Stimulated activated CD4-positive, alpha-beta T cell treated with anti-CD3 and anti-CD28 coated beads, TNF-alpha, amount 100 ng/mL, for 4 hours (primary cell): ENCODE measurements at places on chromosomes 3 and 15.

GRCh38 chr15:74390647-74391288 lies 23.3 kb upstream of the CYP11A1 start:
- no peak for DNase-seq

DNA sequence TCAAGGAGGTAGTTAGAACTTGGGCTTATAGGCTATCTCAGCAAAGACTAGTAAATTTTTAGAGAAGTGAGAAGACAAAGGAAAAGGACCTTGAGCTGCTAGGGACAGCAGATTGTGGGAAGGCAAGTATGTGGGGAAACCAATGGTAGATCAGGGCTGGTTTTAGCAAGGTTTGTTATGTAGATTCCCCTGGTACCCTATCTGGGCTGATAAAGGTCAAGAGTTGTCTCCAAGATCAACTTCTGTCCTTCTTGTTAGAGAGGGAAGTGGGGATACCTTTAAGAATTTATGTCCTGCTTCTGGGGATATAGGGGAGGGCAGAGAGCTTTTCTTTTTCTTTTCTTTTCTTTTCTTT lies 28.9 kb downstream of the KAT2B start:
- DNase-seq: no peak

DNA sequence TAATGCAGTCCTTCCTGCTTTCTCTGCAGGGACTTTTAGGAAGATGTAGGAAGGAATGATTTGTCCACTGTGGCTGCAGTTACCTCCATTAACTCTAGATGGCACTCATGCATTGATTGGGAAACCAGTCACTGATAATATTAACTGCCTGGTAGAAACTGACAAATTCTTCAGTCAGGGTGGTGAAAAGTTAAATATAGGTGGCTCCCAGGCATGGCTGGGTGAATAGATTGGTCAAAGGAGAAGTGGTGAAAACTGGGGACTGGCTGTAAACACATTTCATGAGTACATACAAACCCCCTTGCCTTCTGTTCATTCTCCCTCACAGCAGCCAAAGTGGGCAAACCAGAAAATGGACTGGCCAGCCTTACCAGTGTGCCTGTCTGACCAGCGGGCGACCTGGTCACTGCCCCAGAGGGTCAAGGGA lies 333.4 kb downstream of the THSD4 start:
- no peak for DNase-seq

- DNase-seq: no peak
These were observed 305.7 kb upstream of the ATP11B start for GRCh38 chr3:182487611-182488010.

GRCh38 chr3:116032176-116032575 lies 408.9 kb downstream of the GAP43 start:
- no peak for DNase-seq

DNA sequence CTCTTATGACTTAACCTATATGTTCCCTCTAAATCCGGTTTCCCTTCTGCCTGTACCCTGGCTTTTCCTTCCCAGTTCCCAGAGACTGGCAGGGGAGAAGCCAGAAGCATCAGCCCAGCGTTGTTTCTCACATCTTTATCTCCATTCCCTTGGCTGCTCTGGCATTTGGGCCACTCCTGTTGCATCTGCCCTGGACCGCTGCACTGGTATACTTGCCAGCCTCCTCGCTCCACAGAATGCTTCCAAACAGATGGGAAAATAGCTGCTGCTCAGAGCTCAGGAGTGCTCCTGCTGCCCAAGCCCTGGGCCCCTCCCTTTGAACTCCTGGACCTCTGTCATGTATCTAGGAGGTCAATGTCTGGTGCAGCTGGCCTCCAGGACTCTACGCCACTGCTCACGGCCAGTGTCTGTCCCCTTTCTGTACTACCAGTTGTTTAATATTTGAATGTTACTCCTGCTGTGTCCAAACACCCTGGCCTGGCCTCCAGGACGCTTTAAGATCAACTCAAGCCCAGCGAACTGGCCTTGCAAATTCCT lies 6.8 kb downstream of the SPINT1 start:
- DNase-seq: no peak

DNA sequence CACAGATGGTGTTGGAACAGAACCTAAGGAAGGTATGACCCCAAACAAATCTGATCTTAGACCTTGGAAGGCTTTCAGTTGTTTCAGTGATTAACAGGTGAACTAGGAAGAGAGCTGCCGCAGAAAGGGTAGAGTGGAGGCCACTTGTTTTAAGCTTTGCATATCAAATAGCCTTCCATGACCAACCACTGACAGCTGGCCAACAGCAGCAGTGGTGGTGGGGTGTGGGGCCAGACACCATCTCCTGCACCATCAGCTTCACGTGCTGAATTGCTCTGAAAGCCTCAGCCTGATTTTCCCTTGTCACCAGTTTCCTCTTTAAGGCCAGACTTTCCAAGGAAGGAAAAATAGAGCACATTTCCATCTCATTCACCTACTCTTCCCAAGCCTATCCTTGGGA lies 16.6 kb upstream of the OSBPL11 start:
- no peak for DNase-seq

DNA sequence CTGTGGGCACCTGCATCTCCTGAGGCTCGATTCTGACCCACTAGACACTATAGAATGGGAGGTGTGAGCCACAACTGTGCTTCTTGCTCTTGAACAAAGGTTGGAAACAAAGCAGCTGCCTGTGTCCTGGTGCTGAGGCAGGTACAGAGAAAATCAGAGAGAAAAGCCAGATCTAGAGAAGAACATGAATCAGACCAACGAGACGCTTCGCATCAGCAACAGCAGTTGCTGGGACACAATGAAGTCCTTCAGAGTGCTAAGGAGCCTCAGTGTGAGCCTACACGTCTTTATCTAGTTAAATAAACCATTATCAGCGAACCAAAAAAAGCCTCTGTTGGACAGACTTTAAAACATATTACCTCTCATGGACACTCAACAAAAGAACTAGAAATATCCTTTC lies 86.3 kb upstream of the MEX3B start:
- DNase-seq: no peak

- DNase-seq: no peak
These were observed 683 bp downstream of the PPM1M start for GRCh38 chr3:52246264-52246620.
